Muscle of arm (tissue), 14 donors: ENCODE measurements at places on chromosomes 2 and 18. TPM values are rescaled to one million over a fixed set of nuclear protein-coding genes. Genes with fewer than 3 reads are reported as not detected.

DNA sequence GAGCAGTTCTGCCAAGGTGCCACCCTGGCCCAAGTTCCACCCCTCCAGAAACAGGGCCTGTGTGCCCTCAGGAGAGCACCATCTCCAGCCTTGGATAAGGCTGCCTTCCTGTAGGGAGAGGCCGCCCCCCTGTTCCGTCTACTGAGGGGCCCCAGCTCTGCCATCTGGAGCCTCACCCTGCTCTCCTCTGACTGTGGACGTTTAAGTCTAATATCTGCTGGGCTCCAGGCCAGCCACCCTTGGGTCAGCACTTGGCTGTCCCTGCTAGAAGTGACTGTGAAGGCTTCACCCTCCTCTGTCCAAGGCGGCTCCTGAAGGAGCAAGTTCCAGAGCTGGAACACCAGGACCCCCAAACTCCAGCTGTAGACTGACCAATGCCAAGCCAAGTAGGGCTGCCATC lies 26.3 kb downstream of the RHOB start:
- DNase-seq: no peak

DNA sequence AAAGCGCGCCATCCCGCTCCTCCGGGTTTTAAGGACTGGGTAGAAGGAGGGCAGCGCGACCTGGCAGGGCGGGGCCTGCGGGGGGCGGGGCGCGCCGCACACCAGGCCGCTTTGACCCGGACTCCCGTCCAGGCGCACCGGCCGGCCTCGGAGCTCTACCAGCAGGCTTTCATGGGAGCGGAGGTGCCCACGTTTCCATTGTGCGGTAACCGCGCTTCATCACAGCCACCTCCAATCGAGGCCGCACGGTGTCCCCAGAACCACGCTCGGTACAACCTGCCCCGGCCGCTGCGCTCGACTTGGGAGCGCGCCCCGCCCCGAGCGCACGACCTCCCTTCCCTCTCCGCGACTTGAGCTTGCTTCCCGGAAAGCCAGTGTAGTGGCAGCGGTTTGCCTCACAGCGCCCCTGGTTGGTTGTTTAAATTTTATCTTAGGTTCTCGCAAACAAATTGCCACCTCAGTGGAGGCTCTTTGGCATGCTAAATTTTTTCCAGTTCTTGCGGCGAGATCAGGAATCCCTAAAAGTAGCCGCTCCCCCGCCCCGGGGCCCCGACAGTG lies 280 bp upstream of the CYP1B1 start:
- DNase-seq: peak; percentile 73

DNA sequence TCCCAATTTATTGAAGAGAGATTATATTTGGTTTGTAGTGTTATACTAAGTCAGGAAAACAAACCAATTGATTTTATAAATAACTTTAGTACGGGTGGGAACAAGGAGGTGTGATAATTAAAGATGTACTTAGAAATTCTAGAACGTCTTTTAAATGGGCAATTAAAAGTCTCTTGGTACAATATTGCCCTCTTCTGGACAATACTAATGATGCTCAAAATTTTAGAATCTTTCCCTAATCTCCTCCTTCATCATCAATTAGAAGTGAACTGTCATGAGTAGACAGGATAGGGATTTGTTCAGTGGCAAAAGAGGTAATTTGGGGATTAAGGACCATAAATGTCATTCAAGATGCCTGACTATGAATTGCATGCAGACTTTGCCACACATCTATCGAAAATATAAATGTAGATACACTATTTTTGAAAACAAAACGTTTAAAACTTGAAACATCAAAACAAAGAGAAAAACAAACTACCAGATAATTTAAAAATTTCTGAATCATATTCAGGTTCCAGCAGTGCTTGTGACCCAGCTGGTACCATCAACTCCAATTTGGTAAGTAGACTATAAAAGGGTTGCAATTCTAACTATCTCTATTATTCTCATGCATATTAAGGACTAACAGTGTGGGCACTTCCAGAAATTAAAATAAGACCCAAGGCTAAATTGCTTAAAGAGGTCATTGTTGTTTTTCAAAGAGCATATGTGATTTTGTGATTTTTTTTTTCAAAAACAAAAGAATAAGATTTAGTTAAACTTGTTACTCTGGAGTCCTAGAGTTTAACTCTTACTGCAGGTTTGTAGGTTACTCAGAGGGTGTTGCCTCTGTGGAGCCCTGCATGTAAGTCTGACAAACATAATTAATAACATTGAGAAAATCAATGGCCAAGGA lies 123.5 kb downstream of the LAMA3 start:
- DNase-seq: peak; percentile 15

- DNase-seq: no peak
These were observed 80.7 kb upstream of the ITGA4 start for GRCh38 chr2:181376442-181376841.

The FASTKD1 gene
- polyA plus RNA-seq: 22.1 TPM

The DPYSL5 gene
- polyA plus RNA-seq: 23.2 TPM

GRCh38 chr2:67013821-67014220 lies 383.3 kb upstream of the ETAA1 start:
- DNase-seq: no peak

The RESP18 gene
- polyA plus RNA-seq: not detected

GRCh38 chr2:16288371-16289112 lies 348.2 kb downstream of the MYCN start:
- no peak for DNase-seq

The TACR1 gene
- 0.53 TPM for polyA plus RNA-seq

- no peak for DNase-seq
These were observed 402.0 kb upstream of the MMADHC start for GRCh38 chr2:149989447-149990063.

The CD8A gene
- polyA plus RNA-seq: 0.31 TPM

The RUFY4 gene
- 0.08 TPM for polyA plus RNA-seq

- DNase-seq: no peak
These were observed 107.3 kb upstream of the HS6ST1 start for GRCh38 chr2:128425731-128426620.

- DNase-seq: peak; percentile 90
These were observed 57.9 kb upstream of the KCNE4 start for GRCh38 chr2:222993920-222994650.

DNA sequence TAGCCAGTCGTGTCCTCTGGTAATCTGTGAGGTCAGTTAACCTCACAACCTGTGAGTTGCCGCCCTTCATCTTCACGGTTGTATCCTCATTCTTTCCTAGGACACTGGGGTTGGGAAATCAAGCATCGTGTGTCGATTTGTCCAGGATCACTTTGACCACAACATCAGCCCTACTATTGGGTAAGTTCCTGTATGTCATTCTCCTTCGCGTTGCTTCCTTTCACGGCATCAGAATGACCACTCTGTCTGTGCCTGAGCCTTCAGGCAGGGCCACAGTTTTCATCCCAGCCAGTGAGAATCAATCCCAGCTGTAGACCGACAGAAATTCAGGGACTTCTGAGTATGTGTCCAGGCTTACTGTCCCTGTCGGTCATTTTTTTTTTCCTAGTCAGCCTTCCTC lies 67.1 kb downstream of the RAB31 start:
- no peak for DNase-seq

DNA sequence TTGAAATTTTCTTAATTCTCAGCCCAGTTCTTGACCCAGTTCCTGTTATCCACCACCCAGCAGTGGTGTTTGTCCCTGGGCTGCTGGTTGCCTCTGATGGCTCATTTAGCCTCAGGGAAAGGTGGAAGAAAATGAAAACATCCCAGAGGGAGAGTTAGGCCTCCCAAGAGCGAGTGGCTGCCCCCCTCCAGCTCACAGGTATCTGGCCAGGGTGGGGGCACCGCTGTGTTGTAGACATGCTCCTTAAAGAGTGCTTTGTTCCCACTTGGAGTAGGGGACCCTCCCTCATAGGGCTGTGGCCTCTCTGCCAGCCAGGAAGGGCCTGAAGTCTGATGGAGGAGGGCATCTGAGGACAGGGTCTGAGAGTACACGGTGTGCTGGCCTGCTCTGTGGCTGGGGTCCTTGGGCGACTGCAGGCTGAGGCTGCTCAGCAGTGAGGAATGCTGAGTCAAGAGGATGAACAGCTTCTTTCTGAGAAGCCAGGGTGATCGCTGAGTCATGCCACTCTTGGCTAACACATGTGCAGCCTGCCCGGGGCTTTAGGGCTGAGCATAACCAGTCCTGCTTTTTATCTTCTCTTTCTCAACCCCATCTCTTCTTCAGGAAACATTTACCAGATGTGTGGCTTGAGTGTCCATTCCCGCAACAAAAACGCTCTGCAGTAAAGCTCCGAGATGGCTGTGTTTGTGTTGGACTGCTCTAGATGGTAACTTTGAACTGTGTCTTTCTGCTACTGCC lies 72.3 kb downstream of the IL1R2 start:
- peak; percentile 68 for DNase-seq

DNA sequence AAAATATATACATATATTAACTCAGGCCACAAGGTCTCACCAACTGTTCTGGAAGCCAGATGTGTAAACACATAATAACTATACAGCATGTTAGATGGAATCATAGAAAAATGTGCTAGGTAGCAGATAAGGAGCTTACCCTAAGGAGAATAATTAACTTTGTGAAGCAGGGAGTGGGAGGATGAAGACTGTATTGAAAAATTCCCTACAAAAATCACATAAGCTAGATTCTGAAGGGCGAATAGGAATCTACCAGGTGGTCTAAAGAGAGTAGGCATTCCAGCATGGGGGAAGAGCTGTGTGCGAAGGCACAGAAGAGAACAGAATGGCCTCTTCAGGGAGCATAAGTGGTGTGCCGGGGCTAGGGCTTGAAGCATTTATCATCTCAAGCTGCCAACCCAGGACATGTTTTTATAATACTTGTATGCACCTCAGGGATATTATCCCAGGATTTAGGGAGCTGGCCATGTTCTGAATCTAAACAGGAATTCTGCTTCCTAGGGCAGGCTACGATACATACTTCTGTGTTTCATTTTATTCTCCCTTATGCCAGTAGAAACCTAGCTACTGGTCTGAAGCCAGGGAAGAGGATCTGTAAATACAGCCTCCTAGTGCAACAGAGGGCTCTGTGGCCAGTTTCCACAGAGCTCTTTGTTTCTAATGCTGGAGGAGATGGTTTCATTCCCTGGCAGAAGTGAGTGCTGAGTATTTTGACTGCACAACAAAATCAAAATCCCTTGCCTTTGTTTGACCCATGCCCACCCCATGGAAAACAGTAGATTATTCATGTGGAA lies 56.7 kb downstream of the NEMP2 start:
- peak; percentile 55 for DNase-seq

GRCh38 chr2:217835931-217836891 lies 166.6 kb downstream of the TNS1 start:
- DNase-seq: peak; percentile 95

GRCh38 chr2:200443376-200443775 lies 66.5 kb downstream of the KCTD18 start:
- no peak for DNase-seq

- DNase-seq: no peak
These were observed 476.3 kb downstream of the TRIB2 start for GRCh38 chr2:13193075-13193474.

- peak; percentile 82 for DNase-seq
These were observed 16.8 kb upstream of the ITM2C start for GRCh38 chr2:230847883-230848388.

DNA sequence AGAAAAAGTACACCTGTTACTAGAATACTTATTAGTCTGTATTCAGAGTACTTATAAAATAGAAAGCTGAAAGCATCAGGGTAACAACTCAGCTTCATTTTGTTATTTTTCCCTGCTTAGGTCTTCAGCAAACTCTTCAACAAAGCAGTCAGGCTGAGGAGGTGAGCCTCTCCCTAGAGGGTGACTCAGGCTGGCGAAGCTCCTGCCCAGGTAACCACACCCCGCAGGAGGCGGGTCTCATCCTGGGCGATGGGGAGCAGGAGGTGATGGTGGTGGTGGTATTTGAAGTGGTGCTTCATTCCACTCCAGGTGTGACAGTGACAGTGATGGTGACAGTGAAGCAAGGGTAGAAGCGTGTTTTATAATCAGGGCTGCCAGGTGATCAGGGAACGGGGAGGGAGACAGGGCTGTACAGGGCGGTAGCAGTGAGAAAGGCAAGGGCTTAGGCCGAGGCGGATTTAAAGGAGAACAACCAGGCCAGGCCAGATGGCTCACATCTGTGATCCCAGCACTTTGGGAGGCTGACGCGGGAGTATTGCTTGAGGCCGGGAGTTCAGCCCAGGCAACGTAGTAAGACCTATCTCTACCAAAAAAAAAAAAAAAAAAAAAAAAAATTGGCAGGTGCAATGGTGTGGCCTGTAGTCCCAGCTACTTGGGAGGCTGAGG lies 127.1 kb downstream of the SOCS6 start:
- DNase-seq: no peak

The MAP2 gene
- polyA plus RNA-seq: 8.8 TPM

The ABCG5 gene
- 0.13 TPM for polyA plus RNA-seq
